Fibroblast of the aortic adventitia (primary cell): ENCODE measurements at places on chromosomes 12 and 14. TPM values are rescaled to one million over a fixed set of nuclear protein-coding genes. Genes with fewer than 3 reads are reported as not detected.

DNA sequence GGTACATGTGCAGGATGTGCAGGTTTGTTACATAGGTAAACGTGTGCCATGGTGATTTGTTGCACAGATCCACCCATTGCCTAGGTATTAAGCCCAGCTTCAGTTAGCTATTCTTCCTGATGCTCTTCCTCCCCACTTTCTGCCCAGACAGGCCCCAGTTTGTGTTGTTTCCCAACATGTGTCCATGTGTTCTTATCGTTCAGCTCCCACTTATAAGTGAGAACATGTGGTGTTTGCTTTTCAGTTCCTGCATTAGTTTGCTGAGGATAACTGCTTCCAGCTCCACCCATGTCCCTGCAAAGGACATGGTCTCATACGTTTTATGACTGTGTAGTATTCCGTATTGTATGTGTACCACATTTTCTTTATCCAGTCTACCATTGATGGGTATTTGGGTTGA lies 251.7 kb upstream of the NOVA1 start:
- no peak for DNase-seq

- no peak for DNase-seq
Measured at GRCh38 chr12:26118308-26118707, 6.5 kb downstream of the BHLHE41 start.

DNA sequence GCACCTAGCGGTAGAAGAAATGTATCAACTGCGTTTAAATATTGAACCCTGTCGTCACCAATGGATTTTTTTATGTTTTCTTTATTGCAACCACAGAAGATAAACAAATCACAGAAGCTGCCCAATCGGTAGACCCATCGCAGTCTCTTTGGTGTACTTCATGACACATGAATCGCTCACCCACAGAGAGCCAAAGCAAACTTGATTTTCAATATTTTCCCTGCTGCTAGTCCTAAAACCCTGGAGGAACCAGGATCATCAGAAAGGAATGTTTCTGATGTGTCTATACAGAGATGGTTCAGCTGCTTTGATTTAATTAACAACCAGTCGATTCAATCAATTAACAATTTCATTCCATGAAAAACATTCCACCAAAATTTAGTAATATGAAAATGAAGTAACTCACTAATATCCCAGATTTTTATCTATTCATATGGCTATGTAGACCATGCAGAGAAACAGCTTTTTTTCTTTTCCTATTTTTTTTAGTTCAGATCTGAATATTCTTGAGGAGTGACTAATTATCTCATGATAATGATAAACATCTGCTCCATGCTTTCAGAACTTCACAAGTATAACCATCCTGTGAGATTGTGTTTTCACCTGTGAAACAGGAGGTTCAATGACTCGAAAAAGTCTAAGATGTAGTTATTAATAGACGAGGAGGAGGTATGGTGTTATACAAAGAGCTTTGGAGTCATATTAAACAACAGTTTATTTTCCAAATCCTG lies 46.1 kb downstream of the DIO2 start:
- DNase-seq = peak; percentile 34

DNA sequence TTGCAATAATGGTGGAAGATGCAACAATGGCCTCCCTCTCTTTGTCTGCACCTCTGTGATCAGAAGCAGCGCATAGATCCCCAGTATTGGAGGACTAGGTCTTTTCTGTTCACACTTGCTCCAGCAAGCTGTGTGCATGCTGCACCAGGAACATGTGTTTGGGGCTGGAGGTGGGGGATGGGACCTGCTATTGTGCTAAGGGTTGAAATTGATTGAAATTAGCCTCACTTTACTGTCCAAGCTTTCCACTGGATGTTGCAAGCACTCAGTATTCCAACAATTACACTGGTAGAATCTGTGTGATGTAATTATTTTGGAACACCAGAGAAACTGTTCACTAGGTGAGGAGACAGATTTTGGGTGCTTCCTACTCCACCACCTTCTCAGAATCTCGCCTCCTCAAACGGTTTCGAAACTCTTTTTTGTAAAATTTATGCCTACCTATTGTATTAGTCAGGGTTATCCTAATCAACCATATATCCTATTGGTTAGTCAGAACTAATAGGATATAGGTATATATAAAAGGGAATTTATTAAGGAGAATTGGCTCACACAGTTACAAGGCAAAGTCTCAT lies 35.6 kb downstream of the IFT81 start:
- DNase-seq = no peak

DNA sequence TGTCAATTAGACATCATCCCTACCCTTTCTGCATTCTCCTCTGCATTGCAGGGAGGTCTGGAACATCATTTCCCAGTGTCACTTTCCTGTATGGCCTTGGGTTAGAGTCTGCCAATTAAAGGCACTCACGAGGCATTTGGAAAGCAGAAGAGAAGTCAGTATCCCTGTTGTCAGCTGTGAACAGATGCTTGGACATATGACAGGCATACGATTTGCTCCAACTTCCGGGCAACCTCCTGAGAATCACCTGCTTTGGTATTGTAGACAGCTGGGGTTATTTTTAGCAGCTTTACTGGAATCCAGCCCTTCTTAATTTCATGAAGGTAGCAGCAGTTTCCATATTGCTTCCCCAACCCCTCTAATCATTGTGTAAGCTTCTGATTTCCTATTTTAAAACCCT lies 88.7 kb upstream of the DHRS4 start:
- DNase-seq = no peak

DNA sequence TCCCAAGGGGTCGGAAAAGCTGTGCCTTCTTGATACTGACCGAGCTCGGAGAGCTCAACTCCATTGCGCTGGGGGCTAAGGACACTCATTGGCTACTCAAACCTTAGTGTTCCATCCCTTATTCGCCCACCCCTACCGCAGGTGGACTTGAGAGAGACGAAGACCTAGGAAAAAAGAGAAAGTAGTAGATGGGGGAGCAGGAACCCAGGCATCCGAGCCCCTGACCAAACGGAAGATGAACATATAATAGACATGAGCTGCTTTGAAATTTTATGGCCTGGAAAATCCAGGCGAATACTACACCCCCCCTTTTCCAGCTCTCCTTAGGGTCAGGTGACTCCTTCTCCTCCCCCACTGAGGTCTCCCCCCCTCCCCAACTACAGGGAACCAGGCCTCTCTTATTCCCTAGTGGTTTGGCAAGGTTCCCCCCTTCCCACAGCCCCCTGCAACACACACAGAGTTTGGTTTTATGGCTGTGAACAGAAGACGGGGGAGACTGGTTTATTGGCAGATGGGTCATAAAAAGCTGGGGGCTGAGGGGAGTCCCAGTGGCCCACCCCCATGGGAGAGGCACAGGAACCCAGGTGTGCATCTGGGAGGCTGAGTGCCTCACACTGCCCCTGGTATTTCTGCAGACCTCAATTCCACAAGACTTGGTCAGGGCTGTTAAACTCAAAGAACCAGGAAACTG lies 1.6 kb downstream of the GDF11 start:
- no peak for DNase-seq

DNA sequence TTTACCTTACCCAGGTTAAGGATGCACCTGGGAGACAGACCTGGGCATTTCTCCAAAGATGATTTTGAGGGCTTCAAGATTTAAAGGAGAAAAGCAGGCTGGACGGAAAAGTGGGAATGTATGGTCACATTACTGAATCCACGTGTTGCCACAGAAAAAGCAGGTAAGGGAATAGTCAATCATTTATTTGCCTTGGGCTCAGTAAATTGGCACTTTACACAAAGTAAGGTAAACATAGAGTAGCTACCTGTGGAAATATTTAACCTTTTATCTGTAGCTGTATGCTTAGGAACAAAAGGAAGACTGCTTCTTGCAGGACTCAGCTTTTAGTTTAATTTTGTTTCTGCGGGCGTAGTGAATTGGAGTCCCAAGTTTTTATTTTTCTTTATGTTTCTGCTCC lies 153.3 kb downstream of the SLCO1B3 start:
- no peak for DNase-seq

DNA sequence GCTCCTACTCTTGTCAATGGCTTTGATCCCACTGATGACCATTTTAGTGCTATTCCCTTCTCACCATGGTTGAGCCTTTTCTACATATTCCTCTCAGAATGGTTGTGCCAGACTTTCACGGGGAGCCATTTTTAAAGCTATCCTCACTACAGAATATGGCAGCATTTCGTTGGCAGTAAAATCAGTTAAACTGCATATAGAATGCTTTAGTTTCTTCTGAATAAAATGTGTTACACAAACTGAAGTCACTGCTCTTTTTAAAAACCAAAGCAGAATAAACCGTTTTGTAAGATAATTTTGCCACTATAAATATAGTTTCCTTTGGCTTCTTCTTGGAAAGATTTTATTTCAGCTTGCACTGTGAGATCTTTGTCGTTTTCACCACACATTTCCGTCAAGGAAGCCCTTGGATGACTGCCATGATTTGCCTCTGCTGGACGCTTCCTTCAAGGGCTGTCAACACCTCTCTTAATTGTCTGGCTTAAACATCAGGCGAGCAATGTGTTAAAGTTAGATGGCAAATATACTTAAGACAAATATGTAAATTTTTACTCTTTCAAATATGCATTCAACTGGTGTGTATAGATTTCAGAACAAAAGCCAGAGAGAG lies 624.2 kb downstream of the DIO2 start:
- no peak for DNase-seq

DNA sequence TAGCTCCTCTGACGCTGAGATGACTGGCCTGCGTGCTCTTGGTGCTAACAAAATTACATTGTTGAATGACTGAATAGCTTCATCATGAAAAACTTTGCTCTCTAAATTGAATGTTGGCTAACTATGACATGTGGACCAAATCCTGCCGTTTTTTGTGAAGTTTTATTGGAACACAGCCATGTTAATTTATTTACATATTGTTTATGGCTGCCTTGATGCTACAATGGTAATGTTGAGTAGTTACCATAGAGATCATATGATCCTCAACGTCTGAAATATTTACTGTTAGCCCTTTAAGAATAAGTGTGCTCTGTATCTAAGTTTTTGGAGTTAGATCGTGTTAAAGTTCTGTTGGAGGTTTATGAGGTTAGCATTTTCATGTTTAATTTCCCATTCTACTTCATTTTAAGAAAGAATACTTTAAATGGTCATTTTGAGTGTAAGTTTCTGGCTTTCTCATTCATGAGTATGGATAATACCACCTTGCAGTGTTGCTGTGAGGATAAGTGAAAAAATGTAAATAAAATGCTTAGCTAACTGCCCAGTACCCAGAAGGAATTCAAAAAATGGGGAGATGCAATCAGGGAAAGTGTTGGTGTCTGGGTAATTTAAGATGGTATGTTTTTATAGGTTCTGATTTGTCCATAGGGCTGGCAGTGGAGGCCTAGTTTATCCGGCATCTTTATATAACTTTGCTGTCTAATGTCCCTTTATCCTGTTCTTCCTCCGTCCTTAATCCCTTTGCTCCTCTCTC lies 35.3 kb downstream of the NUBPL start:
- DNase-seq = no peak

GRCh38 chr14:75497701-75498100 lies 24.6 kb upstream of the BATF start:
- no peak for DNase-seq

Gene LRRK2
- total RNA-seq = 9.7 and 22.1 TPM in 2 replicates

Gene SINHCAF
- 4.4 and 14.9 TPM in 2 replicates for total RNA-seq

- DNase-seq = peak; percentile 60
Measured at GRCh38 chr12:124928095-124928911, 13.9 kb upstream of the UBC start.

DNA sequence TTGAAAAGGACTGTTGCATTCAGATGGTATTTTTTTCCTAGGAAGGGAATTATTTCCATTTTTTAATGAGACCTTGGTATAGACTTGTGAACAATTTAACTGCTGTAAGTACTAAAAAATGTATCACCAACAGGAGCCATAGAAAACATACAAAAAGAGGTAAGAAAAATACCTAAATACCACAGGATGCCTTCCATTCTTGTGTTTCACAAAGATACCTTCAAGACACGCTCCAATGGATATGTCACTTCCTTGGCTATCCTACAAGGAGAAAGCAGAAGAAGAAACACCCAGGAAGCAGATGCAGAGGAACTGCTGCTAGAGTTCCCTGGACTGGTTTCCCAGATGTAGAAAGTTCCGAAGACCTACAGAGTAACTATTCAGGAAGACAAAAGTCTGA lies 54.2 kb downstream of the PTPN21 start:
- no peak for DNase-seq

GRCh38 chr14:51182131-51182565 lies 57.9 kb upstream of the TMX1 start:
- DNase-seq = peak; percentile 69
